Stimulated activated CD8-positive, alpha-beta memory T cell treated with anti-CD3 and anti-CD28 coated beads, Interleukin-4, amount 100 ng/mL, for 1 hour (primary cell): ENCODE measurements at places on chromosomes 3 and 15.

- no peak for DNase-seq
Measured at GRCh38 chr3:55097441-55097840, 169.6 kb upstream of the LRTM1 start.

DNA sequence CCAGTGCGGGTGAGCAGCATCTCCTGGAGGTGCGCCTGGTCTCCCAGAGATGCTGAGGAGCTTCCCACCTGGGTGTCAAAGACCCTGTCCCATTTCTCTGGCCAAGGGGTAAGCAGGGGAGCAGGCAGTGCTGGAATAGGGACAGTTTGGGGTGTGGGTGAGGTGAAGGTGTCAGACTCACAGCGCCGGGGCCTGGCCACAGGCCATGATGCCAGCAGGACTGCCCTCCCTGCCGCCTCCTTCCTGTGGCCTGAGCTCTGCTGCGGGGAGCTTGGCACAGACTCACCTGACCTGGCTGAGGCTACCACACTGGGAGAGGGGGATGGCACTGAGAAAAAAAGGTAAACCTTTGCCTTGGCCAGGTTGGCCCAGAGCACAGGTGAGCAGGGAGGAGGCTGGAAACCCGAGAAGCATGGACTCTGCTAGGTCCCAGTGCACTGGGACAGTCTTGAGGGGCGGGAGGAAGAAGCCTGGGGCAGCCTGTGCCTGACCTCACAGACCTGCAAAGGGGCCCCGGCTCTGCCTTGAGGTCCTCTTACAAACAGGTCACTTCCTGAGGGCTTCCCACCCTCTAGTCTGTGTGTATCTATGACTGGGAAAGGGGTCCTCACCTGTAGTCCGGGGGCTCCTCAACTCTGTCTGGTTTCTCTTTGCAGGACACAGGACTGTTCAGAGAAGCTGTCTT lies 28.2 kb downstream of the GRAMD2A start:
- DNase-seq = no peak

- no peak for DNase-seq
Measured at GRCh38 chr3:140545756-140546155, 132.1 kb upstream of the TRIM42 start.

GRCh38 chr3:164320962-164321361 lies 757.3 kb downstream of the SI start:
- no peak for DNase-seq

- DNase-seq = no peak
Measured at GRCh38 chr15:48721061-48721810, 75.7 kb upstream of the FBN1 start.

- no peak for DNase-seq
Measured at GRCh38 chr3:107411056-107411455, 33.8 kb downstream of the CCDC54 start.

GRCh38 chr15:57517030-57517671 lies 74.6 kb upstream of the MYZAP start:
- no peak for DNase-seq

GRCh38 chr3:89851974-89852621 lies 744.7 kb downstream of the EPHA3 start:
- no peak for DNase-seq

DNA sequence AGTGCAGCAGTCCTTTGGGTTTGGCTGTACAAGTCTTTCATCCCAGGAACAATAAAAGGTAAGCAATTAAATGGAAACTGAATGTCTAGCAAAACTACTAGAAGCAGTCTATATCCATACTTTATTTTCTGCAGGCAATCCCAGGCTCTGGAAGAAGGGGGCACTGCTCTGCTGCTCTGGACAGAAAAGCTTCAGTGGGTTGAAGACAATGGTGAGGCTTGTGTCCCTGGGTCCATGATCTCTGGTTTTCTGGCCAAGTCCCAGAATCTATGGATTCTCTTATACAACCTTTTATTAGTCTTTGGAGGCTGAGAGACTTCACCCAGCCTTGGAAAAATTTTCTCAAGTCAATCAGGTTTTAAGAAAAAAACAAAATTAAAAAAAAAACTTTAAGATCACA lies 35.6 kb downstream of the SCAP start:
- DNase-seq = no peak

DNA sequence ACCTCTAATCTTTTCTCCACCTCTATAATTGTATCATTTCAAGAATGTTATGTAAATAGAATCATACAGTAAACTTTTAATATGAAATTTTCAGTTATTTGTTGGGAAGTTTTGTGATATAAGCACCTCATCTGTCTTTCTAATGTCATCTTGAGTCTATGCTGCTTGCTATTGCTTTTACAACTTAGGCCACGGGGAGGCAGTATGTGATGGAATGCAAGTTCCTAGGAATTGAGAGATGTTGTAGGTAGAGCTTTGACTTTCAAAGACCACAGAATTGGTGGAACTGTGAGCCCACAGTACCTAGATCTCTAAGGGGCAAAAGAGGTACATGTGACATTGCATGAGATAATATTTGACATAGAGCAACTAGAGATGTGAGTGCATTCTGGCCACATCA lies 328.3 kb downstream of the MFSD1 start:
- DNase-seq = no peak

GRCh38 chr15:67741308-67741707 lies 84.0 kb upstream of the SKOR1 start:
- DNase-seq = no peak

DNA sequence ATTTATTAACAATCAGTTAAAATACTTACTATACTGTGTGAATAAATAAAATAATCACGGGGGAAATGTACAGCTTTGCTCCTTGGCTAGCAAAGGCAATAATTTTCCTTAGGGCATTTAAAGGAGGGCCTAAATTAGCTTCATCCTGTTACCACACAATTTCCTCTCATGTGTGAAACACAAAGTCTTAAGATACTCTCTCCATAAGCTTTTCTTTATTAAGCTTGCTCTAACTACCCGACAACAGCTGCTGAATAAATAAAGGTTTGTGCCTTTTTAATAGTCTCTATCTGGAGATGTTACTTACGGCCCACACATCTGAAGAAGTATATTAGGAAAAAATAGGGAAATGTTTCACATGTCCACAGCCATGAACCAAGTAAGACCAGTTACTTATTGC lies 29.7 kb downstream of the ZNF106 start:
- DNase-seq = no peak

DNA sequence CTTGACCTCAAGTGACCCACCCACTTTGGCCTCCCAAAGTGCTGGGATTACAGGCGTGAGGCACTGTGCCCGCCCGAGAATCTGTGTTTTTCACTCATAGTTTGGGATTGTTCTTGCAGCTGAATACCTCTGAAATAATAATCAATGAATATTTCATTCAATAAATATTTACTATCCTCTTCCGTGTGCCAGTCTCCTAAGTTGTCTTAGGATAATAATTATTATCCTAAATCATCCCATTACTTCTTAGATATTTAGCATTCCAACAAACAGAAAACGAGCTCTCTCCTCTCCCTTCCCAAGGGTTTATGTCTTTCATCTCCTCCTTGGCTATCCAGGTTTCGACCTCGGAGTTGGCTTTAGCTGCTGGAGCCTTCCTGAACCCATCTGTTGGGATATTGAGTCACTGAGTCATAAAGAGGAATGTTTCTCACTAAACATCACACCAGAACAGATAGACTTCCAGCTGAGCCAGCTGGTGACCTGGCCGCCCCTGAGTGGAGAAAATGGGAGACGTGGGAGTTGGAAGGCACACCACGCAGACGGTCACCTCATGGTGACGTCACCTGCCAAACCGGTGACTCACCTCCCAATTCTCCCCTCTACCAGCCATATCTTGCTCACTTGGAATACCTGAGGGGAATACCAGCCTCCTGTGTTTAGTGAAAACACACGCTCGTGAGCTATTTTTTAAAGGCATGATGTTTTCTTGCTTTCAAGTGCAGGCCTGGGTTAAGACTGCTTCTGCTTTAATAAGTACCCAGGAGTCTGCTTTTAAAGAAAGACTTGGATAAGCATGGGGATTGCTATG lies 43.9 kb downstream of the BHLHE40 start:
- DNase-seq = no peak

- DNase-seq = no peak
Measured at GRCh38 chr3:141305436-141305835, 62.9 kb upstream of the ZBTB38 start.

DNA sequence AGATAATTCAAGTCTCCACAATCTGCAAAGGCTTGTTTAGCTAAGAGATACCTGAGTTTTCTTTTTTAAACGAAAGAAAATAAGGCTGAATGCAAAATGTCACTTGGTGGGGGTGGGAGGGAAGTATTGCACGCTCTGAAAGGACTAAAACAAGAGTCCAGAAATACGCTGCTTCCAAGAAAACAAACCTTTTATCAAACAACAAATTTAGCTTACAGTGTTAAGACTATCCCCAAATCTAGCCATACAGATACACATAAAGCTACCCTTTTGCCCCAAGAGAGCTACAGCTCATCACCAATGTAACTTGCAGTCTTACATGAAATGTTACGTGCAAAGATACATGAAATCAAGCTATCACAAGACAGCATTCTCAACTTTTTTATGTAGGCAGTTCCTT lies 522.5 kb downstream of the FOXP1 start:
- DNase-seq = no peak

- DNase-seq = no peak
Measured at GRCh38 chr3:141021261-141021660, 29.9 kb upstream of the SPSB4 start.

DNA sequence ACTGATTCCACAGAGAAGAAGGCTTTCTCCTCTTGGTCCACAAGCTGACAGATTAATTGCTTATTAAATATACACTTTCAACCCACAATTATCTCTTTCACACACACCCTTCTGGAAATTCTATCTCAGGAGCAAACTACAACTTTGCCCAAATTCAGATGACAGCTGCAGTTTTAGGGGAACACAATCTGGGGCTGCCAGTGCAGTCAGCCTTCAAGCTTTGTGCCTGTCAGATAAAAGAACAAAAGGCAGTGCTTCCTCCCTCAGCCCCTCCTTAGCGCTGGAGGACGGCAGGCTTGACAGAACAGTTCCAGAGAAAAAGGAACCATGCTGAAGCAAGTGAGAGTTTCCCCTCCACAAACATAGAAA lies 99.6 kb downstream of the TMCC1 start:
- no peak for DNase-seq

GRCh38 chr15:82698711-82699345 lies 10.8 kb downstream of the AP3B2 start:
- DNase-seq = no peak

GRCh38 chr3:140092848-140093536 lies 158.0 kb downstream of the CLSTN2 start:
- no peak for DNase-seq

DNA sequence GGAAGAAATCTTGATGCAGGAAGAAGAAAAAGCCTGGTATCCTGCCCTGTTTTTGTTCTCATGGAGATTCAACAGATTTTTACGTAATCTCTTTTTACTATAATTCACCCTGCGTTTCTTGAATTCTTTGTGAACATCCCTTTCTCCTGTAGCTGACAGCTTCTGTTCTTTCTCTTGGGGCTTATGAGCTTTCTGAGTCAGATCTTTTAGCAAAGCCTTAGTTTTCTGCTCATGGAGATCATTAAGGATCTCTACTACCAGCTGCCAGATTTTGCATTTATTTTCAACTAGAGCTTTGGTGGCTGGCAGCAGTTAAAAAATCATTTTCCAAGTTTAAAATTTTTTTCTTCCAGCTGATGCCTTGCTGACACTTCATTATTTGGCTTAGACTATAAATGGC lies 51.6 kb downstream of the MOBP start:
- DNase-seq = no peak

DNA sequence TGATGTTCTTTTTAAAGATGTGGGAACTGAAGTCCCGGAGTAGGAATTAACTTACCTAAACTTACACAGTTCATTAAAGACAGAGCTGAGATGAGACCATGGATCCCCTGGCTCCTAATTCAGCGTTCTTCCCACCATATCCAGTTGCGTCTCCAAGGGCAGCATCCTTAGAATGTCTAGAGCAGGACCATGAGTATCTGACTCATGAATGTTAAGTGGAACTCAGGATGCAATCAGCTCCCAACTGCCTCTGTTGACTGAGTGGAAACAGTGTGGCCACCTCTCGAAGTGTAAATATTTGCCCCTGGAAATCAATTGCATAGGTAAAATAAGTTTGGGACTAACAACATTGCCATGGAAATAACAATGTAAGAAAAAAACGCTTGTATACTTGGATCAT lies 2.5 kb downstream of the SNTN start:
- no peak for DNase-seq

GRCh38 chr15:66862111-66862939 lies 160.3 kb downstream of the SMAD6 start:
- DNase-seq = no peak

DNA sequence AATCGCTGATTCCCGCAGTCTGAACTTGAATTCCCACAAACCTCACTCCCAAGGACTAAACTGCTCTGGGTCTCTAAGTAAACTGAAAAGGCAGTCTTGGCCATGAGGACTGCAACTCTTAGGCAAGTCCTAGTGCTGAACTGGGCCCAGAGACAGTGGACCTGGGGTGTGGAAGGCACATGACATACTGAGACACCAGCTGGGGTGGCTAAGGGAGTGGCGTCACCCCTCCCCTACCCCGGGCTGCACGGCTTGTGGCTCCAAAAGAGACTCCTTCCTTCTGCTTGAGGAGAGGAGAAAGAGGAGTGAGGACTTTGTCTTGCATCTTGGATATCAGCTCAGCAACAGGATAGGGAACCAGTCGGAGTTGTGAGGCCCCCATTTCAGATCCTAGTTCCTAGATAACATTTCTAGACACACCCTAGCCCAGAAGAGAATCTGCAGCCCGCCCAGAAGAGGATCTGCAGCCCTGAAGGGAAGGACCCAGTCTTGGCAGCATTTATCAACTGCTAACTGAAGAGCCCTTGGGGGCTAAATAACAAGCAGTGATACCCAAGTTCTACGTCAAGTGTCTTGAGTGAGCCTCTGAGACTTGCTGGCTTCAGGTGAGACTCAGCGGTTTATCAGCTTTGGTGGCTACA lies 110.7 kb upstream of the C3orf80 start:
- DNase-seq = no peak

DNA sequence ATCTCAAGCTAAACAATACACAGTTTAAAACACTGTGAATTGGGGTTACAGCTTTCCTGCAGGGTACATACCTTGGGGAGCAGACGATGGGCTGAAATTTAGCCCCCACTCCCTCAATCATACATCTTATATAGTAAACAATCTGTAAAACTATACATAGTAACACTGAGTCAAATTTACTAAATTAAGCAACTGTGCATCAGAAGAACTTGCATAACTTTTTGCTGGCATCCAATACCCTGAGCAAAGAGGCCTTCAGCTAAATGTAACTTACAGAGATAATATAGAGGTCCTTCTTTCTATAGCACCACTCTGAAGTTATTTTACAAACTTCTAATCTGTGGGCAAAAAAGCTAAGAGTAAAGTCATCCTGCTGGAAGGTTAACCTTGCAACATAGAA lies 603.6 kb upstream of the TGFBR2 start:
- DNase-seq = no peak

- no peak for DNase-seq
Measured at GRCh38 chr15:29451201-29451781, 181.7 kb upstream of the NSMCE3 start.

- DNase-seq = no peak
Measured at GRCh38 chr3:151839313-151839631, 25.4 kb downstream of the AADAC start.

- DNase-seq = no peak
Measured at GRCh38 chr3:25430935-25431770, 3.1 kb downstream of the RARB start.

GRCh38 chr3:108067768-108068167 lies 23.1 kb downstream of the CD47 start:
- no peak for DNase-seq

GRCh38 chr15:77702211-77702957 lies 69.7 kb upstream of the LINGO1 start:
- DNase-seq = no peak

- peak; percentile 4 for DNase-seq
Measured at GRCh38 chr3:101725194-101725889, 928 bp downstream of the CEP97 start.

- DNase-seq = no peak
Measured at GRCh38 chr3:41126472-41126871, 72.8 kb upstream of the CTNNB1 start.
